KBM-7 (cell line): ENCODE measurements at places on chromosomes 1 and 21.

- no peak for DNase-seq
Measured at GRCh38 chr1:164733070-164733469, 174.1 kb downstream of the PBX1 start.

DNA sequence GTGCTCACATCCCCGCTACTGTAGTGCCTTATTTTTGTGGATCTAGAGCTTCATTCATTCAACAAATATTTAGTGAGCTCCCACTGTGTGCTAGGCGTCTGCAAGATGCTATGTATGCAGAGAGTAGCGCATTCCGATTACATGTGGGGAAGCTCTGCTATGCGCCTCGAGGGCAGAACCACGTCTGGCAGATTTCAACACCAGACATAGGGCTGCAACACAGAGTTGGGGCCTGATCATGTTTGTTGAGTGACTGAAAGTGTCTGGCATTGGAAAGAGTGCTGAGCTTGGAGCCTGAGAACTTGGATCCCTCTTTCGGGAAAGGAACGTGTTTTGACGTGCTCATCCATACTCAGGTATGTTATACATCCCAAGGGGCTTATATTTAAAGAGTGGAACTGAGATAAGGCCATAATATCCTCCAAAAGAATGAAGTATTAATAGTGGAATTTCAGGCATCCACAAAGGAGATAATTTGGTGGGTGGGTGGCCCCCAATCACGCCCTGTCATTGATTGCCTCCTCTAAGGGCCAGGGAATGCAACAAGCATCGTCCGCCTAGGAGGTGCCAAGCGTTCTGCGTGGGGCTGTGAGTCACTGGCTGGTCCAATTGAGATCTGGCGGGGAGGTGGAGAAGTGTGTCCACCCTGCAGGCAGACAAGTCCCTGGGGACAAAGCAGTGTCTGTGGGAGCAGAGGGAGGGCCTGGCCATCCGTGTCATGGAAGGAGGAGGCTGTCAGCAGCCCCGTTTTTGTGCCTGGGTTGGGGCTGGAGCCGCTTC, 62.8 kb upstream of the ZBTB40 start:
- DNase-seq = no peak

DNA sequence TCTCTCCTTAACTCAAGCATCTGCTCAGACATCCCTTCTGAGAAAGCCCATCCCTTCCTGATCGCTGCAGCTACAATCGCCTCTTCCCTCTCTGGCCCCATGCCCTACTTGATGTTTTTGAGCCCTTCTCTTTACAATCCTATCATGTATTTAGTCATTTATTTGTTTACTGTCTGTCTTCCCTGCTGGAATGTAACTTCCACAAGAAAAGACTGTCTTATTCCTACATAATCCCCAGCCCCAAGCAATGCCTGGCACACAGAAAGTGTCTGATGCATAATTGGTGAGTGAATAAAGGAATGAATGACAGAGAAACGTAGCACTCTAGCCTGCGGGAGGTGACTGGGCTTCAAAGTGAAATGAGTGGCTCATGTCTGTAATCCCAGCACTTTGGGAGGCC, 25.4 kb downstream of the ECE1 start:
- DNase-seq = no peak

DNA sequence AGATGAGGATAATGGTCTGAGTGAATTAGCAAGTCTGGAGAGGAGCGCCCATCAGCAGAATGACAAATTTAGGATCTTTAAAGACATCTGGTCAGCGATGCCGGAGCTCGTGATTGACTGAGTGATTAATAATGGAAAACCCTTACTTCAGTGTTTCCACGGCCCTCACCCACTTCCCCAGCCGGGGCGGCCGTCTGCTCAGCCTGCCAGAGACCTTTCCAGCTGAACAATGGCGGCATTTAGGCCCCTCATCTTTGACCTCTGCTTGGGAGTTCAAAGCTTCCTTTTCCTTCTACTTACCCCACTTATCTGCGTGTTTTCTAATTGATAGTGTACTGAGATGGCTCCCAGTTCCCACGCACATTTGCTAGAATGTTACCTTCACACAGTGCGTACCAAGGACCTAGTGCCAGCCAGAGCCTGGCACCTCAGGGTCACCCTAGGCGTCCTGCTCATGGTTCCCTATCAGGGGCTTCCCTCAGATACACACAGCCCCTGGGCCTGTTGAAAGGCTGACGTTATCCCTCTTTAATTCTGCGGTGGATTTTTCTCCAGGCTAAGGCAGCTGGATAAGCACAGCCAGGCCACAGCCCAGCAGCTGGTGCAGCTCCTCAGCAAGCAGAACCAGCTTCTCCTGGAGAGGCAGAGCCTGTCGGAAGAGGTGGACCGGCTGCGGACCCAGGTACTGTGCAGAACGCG, 232.8 kb downstream of the SDCCAG8 start:
- DNase-seq = no peak

GRCh38 chr1:179937668-179938254, 16.8 kb upstream of the CEP350 start:
- DNase-seq = no peak

GRCh38 chr1:200173097-200173618, 145.6 kb downstream of the NR5A2 start:
- DNase-seq = no peak

- no peak for DNase-seq
Measured at GRCh38 chr1:218643281-218643680, 298.1 kb downstream of the TGFB2 start.

GRCh38 chr1:152953761-152954160, 6.8 kb downstream of the SPRR5 start:
- DNase-seq = no peak

DNA sequence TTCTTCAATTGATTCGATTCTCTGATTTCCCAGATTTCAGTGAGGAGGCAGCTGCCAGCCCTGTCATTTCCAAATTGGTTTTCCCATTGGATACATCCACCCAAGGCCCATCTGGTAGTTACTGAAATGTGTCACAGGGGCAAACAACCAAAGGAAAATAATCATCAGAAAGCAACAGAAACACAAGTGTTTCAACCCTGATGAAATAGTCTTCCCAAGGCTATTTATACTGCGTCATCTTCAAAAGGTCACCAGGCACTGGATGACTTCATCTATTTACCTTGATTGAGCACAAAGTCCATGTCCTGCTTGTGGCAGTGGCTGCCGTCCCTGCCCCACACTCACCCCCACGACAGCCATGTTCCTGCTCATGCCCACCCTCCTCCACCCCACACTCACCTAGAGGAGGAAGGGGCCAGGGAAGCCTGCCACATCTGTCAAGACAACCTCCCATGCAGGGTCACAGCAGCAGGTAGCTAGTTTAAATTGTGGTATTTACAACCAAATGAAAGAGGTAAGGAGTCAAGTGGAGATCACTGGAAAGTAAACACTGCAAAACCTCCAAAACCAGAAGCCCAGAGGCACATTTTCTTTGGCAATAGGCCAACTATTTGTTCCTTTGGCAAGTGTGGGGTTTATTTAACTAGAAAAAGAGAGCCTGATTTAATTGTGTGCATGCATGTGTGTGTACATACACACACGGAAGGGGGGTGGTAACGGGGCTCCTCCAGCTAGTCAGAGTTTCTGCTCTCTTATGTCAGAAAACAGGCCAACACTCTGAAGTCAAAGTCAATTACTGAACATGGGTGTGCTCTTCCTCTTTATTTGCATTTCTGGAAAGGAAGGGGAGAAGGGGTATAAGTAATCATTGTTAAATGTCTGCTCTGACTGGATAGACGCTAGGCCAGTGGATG, 49.5 kb upstream of the RAB4A start:
- no peak for DNase-seq

DNA sequence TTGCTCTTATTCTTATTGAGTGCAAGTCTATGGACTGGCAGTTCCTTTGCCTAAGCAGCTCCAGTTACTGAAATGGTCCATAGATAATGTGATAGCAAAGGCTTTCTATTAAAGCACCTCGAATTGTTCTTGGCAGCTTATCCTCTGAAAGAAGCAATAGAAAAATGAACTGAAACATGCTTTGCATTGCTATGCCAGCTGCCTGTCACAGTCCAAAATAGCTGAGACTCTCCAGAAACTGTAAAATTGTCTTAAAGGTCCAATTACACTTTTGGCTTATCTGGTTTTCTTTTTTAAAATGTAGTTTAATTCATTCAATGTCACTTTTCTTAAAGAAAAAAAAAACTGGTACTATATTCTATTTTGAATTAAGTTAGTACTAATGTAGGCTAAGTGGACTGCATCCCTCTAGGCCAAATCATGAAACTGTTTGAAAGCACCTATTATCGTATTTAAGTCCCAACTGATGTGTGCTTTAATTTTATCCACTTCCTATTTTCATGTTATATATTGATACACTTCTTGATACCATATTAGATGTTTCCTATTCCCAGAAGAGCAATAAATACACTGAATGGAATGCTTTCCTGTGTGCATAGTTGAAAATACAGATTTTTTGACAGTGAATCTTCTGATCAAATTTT, 208.0 kb upstream of the DEPDC1 start:
- DNase-seq = no peak

- DNase-seq = no peak
Measured at GRCh38 chr1:171397851-171398469, 84.0 kb downstream of the FMO4 start.

DNA sequence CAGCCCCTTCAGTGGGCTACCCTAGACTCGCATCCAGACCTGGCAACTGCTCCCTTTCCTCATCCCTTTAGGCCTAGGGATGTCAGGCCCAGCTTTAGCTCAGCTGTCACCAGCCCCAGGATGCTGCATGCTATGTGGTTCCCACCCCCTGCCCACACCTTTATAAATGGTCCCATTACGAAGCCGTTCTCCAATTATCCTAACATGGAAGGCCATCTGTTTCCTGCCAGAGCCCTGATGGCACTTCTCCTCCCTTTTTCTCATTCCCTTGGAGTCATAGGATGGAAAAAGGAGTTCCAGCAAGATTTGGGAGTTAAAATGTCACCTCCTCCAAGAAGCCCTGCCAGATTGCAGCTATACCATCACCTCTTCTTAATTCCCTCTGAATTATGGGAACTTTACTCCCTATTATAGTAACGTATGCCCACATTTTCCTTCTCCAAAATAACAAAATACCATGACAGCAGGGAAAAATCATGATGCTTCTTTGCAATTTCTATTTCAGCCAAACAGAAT, 205.0 kb upstream of the GRIK3 start:
- DNase-seq = no peak

DNA sequence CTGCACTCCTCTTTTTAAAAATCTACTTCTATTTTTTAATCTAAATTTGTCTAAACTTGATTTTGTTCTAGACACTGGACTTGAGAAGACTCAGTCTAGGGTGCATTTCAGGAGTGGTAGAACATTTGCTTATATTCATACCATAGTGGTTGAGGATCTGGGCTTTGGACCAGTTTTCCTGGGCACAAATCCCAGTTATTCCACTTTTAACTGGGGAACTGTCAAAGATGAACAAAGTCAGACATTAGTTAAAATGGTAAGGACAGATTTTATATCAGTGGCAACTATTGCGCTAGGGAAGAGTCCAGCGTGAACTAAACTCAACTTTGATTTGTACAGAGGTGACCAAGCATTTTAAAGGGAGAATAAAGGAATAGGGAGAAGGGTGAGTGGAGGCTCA, 102.4 kb downstream of the FMN2 start:
- no peak for DNase-seq

- no peak for DNase-seq
Measured at GRCh38 chr1:166165661-166166328, 1.0 kb downstream of the FAM78B start.

DNA sequence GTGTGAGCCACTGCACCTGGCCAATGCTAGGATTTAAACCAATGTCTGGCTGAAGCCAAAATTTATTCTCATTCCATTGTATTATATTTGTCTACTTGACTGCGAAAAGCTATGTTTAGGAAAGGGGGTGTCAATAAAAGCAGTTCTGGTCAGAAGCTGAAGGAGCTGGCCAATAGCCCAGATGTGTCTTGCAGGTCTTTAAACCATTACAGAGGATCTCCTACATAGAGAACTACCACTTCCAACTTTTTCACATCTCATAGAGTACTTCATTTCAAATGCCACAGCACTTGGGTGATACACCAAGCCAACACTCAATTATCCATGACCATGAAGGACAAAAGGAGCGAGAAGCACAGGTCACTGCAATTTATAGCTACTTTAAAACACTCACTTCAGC, 2.5 kb downstream of the SYT11 start:
- no peak for DNase-seq

DNA sequence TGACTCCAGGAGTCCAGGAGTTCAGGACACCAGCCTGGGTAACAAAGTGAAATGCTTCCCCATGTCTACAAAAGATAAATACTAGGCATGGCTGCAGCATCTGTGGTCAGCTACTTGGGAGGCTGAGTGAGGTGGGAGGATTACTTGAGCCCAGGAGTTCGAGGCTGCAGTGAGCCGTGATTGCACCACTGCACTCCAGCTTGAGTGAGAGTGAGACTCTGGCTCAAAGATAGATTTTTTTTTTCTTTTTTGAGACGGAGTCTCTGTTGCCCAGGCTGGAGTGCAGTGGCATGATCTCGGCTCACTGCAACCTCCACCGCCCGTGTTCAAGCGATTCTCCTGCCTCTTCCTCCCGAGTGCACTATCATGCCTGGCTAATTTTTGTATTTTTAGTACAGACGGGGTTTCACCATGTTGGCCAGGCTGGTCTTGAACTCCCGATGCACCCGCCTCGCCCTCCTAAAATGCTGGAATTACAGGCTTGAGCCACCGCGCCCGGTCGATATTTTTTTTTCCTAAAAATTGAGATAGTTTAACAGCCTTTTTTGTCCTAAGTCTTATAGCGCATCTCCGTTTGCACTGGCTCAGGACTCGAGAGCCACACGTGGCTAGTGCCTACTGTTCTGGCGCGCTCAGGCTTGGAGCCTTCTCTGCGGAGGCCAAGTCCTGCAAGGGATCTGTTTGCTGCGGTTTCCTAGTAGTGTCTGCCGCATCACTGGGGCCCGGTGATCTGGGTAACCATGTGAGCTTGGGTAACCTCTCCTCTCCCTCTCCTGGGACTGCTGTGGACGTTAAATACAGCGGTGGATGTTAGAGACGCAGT, 1.0 kb upstream of the MFN2 start:
- no peak for DNase-seq

- peak; percentile 15 for DNase-seq
Measured at GRCh38 chr21:41768437-41769042, 1.7 kb upstream of the RIPK4 start.

- no peak for DNase-seq
Measured at GRCh38 chr21:46061063-46061462, 36.8 kb upstream of the COL6A2 start.

DNA sequence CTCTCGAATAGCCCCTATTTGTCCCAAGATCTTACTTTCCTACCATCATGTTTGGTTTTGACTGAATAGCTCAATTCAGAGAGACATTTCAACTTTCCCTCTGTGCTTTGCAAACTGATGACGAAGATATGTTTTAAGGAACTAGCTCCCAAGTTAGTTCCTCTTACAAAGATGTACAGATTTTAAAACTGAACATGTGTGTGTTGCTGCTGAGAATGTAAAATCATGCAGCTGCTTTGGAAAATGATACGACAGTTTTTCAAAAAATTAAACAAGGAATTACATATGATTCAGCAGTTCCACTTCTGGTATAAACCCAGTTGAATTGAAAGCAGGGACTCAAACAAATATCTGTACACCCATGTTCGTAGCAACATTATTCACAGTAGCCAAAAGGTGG, 33.6 kb downstream of the KIF26B start:
- peak; percentile 72 for DNase-seq

- peak; percentile 67 for DNase-seq
Measured at GRCh38 chr1:55337801-55338447, 122.8 kb upstream of the USP24 start.

GRCh38 chr1:161473348-161473747, 31.9 kb upstream of the FCGR2A start:
- DNase-seq = peak; percentile 39

- DNase-seq = peak; percentile 71
Measured at GRCh38 chr1:11838349-11839272, 9.0 kb downstream of the NPPA start.
